ENCODE measurements at places on chromosomes 16 and 17.
A peak's percentile ranks its signal among the peaks of the same experiment; 100 is the strongest.

DNA sequence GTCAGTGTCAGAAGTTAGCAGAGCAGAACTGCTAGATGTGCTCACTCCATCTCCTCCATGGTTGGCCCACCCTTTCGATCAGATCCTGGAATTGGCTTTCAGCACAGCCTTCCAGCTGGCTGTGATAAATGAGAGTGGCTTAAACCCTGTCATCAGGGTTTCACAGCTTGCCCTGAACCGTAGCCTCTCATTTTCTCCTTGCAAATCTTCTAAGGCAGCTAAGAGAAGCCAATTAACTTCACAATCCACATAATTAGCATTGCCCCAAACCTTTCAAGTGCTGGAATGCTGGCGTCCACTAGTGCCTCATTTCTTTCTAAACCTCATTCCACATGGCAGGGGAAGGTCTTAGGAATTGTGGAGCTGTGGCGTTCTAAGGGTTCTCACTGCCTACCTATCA lies 21.7 kb downstream of the MILR1 start:
- no peak for DNase-seq

DNA sequence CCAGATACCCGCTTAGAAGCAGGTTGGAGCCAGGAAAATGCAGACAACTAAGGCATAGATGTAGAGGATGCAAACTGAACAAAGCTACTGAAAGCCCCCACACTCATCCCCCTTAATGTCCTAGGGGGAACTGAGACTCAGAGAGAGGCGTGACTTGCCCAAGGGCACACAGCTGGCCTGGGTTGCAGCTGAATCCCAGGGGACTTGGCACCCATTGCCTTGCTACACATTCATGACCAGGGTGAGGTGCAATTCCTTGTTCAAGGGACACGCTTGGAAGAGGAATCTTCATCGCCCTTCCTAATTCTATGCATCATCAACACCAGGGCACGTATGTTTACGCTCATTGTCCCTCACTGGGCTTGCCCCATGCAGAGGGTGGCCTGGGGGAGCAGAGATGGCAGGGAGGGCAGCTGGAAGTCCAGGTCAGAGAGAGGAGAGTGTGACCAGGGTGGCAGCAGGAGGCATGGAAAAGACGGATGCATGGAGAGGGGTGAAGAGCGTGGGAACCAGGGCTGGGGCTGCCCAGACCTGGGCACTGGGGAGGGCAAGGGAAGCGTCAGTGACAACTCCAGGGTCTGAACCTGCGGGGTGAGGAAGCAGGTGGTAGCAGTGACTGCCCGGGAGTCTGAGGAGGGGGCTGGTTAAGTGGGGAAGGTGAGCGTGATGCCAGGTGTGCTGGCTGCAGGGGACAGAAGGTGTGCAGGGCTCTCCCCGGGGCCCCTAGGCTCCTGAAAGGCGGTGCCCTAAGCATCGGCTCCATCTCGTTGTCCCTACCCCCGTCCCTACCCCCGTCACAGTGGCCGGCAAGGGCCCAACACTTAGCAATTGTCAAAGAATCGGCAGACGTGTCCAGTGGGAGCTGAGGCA lies 267.1 kb upstream of the TNRC6C start:
- no peak for DNase-seq

DNA sequence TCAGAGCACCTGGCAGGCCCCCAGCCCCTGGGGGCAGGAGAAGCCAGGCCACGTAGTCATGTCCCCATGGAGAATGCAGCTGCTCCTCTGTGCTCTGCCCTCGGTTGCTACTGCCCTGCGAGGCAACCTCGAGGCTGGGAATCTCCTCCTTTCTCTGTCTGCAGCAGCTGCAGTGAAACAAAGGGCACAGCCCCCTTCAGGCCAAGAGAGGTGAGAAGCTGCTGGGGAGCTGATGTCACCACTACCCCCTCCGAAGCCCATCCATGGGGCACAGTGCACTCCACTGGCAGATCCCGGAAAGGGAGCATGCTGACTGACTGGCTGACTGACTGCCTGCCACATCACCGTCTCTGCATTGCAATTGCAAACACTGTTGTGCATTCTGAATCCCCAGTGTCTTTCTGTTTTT lies 103.7 kb downstream of the GRIN2A start:
- DNase-seq = no peak

DNA sequence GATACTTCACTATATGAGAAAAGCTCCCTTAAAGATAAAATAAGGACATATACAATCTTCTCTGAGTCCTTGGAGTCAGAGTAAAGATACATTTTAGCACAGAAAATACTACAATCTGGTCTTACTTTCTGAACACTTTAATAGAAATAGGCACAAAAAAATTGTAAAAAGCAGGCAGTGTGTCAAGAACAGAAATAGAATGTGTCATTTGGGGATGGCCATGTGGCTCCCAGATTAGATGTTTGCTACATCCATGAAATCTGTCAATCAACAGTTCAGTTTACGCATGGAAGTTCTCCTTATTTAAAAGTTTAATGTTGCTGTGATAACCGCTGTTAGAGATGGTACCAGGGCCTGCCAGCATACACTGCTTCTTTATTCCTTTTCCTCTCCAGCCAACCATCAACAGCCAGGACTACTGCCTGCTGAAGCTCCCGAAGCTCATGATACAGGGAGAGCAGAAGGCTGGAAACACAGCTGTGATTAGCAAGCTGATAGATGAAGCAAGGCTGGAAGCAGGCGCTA lies 278.5 kb downstream of the CEP112 start:
- no peak for DNase-seq

GRCh38 chr17:47744168-47745036 lies 11.4 kb downstream of the TBX21 start:
- DNase-seq = no peak

DNA sequence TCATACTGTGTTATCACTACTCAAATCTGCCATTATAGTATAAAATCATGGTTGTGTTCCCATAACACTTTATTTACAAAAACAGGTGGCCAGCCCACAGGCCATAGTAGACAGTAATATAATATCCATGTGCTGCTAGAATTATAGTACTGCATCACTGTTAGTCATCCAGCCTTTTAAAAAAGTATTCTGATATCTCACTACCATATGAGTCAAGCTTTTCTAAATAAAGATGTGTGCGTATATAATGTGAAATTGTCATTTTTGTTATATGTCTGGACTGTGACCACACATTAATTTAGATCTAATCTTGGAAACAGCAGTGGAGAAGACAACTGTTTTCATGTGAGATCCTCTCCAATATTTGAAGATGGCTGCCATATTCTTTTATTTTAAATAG lies 1049.1 kb upstream of the GOT2 start:
- DNase-seq = no peak

- peak; percentile 16 for DNase-seq
These were observed 16.3 kb downstream of the HS3ST4 start for GRCh38 chr16:25707982-25708583.

GRCh38 chr17:76539631-76540271 lies at the start of gene PRCD:
Gene PRCD (plus strand): TSS chr17:76540044. CDS start chr17:76540142, 98 bp downstream.
- DNase-seq = no peak

- no peak for DNase-seq
These were observed 252.0 kb downstream of the UTP18 start for GRCh38 chr17:51512220-51512907.

DNA sequence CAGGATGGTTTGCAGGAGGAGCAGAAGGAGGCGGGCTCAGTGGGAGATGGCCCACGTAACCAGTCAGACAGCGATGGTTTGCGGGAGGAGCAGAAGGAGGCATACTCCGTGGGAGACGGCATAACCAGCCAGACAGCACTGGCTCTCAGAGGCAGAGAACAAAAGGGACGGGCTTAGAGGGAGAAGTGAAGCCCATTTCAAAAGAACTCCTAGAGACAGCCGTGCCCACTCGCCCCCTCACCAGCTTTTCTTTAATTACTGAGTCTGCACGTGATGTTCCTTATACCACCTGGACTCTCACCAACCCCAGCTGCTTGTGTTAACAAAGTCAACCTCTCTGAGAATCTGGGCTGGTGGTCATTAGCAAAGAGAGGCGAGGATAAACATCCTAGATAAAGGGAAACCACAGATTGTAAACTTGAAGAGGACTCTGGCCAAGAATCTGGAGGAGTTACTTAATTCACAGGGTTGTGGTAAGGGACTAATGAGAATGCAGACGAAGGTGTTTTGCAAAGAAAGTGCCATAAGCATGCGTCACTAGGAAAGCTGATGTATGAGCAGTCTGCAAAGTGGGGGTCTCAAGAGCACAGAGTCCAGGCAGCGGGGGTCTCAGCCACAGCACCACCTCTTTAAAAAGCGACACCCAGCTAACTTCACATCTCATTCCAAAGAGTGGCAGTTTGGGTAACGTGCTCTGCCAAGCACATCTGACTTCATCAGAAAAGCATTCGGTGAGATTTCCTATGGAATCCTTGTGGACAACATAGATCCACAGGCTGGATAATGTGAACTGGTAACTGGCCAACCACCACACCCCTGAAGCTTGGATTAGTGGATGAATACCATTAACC lies 51.7 kb downstream of the NXN start:
- no peak for DNase-seq

GRCh38 chr17:48181653-48182052 lies 74.1 kb downstream of the SNX11 start:
- no peak for DNase-seq

- DNase-seq = no peak
These were observed 184.9 kb downstream of the SEC14L1 start for GRCh38 chr17:77325577-77326075.

DNA sequence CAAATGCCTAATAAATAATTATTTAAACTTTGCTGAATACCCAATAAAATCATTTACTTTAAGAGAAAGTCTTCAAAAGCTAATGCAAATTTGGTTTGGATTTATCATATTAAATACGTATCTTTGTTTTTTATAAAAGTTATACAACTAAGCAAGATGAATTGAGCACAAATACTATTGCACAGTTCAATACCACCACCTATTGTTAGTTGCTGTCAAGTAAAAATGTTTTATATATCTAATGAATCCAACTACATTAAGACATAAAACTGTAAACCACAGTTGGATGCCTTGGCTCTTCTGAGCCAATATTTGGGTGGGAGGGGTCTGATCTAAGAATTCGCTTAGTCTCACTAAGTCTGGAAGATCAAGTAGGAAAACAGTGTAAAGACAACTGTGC lies 7.7 kb downstream of the FBXL20 start:
- no peak for DNase-seq

DNA sequence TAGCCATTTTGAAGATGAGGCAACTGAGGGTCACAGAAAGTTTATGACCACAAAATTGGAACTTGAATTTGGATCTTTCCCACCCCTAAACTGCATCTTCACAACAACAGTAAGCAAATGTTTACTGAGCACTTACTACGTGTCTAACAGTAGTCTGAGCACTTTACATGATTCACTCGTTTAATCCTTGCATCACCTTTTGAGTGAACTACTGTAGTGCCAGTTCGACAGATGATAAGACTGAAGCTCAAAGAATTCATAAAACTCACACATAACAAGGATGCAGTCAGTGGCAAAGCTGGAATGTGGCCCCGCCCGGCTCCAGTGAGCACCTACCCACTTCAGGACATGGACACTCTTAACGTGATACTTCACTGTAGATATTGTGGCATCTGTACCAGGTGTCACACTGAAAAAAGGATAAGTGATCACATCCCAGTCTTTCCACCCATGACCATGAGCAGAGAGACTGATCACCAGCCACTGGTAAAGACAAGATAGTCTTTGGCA lies 36.0 kb upstream of the HLF start:
- DNase-seq = no peak

GRCh38 chr16:4696172-4696904 lies 3.0 kb downstream of the NUDT16L1 start:
- no peak for DNase-seq

DNA sequence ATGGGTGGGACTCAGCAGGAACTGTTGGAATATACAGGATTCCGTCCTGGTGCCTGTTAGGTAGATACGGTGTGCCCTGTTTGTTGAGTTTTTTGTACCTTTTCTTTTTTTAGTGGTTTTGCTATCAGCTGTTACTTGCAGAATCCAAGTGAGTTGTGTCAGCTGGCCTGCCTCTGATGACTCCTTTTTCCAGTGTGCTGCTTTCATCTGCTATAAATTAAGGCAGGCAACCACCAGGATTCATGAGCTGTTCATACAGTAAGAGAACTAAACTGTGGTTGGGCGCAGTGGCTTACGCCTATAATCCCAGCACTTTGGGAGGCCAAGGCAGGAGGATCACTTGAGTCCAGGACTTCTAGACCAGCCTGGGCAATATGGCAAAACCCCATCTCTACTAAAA lies 79.9 kb downstream of the WNT3 start:
- DNase-seq = no peak

- no peak for DNase-seq
These were observed 13.6 kb downstream of the RHOT1 start for GRCh38 chr17:32155896-32156295.

DNA sequence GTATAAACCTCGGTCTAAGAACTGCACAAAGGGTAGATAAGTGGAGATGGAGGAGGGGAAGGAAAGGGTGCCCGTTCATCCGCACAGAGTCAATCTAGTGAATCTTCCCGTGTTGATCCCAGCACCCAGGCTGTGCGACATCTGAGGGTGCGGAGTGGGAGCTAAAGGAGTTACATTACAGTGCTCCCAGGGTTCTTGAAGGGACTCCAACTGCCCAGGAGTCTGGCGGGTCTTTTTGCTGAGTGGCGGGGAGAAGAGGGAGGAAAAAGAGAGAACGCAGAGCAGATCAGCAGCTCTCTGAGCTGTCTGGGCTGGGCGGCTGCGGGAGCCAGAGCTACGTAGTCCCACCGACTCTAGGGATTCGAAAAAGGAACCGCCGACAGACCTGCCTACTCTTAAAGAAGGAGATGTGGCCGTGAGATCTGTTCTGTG lies 1.6 kb upstream of the CA10 start:
- no peak for DNase-seq

DNA sequence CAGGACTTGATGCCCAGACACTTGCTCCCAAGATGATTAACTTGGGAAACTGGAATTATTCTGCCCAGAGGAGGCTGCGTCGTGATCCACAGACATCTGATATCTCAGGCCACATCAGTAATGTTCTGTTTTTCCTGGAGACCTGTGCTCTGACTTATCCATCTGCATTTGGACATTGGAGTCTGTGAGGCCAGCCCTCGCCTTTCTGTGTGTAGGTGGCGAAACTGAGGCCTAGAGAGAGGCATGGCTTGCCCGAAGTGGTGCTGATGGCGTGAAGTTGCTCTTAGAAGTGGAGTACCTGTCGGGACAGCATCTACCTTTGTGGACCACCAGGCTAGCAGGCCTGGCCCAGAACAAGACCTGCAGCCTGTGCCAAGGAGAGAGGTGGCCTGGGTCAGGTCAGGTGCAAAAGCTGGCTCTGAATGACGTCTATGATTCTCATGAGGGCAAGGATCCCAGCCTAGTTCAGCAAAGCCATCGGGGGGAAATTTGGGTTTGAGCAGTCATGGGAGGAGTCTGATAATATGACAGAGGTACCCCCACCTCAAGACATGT lies 186.8 kb upstream of the ZNF469 start:
- DNase-seq = no peak

All from GM12891 (cell line).